ENCODE measurements at places on chromosomes 3 and 15.

- DNase-seq = no peak
Measured at GRCh38 chr15:58773024-58773423, 1.9 kb downstream of the MINDY2 start.

- DNase-seq = no peak
Measured at GRCh38 chr15:66138892-66139590, 114.5 kb downstream of the MEGF11 start.

GRCh38 chr3:57093971-57094535, 33.6 kb downstream of the SPATA12 start:
- DNase-seq = no peak

DNA sequence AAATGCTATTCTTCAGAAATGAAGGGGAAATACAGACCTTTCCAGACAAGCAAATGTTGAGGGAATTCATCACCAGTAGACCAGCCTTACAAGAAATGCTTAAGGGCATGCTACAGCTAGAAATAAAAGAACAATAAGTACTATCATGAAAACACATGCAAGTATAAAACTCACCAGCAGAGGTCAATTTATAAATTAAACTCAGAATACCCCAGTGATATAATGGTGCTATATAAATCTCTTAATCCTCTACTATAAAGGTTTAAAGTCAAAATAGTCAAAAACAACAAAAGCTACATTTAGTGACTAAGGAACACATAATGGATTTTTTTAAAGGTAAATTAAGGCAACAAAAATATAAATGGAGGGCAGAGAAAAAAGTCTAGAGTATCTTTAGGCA, 142.5 kb downstream of the CPNE4 start:
- no peak for DNase-seq

GRCh38 chr3:196966526-196967401, 1.9 kb downstream of the PIGZ start:
- DNase-seq = no peak

DNA sequence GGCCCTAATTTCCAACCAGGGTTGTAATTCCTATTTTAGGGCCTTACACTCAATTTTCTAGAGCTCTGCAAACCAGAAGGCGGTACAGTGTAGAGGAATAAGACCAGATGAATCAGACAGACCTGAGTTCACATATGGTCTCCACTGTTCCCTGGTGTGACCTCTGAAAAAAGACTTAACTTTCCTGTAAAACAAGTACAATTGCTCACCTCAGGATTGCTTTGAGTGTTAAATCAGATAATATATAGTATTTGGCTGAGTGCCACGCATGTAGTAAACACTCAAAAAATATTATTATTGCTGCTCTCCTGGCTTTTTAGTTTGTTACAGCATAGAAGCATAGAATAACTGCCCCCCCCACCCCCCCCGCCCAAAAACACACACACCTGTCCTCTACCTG, 51.0 kb upstream of the STT3B start:
- no peak for DNase-seq

- DNase-seq = no peak
Measured at GRCh38 chr3:66496746-66497145, 4.1 kb downstream of the LRIG1 start.

GRCh38 chr3:44510000-44510368, 32.5 kb upstream of the ZNF445 start:
- peak; percentile 3 for DNase-seq

DNA sequence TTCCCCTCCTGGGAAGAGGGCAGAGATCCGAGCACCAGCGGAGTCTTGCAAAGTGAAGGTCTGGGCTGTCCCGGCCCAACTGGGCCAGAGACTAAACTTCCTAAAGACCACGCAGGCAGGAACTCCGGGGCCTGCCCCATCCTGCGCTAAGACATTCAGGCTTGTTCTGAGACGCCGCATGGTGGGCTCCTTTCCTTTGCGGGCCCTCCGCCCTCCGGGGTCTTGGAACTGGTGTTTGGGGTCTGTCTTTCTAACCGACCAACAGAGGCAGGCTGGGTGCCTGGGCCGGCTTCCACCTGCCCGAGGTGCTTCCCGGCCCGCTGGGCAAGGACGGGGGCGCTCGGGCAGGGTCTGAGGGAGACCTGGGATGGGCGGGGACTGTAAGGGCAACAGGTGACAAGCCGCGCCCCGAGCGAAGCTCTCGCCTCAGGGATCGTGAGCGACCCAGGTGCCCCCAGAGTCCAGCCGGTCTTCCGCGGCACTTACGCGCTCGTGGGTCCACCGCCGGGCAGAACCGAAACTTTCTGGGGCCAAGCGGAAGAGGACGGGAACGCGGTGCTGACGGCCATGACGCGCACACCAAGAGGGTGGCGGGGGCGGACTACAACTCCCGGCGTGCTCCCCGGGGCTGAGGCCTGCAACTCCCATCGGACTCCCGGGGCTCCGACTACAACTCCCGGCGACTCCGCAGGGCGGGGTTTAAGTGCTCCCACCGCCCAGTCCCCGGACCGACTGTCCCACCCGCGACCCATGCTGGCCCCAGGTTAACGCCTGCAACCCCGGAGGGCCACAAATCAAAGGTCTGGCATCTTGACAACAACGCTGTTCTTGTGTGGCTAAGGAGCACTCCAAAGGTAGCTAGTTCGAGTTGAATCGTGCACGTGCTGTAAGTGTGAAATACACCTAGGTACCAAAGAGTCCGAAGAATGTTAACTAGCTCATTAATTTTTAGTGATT, at the start of gene FYCO1:
TSS of gene FYCO1 (minus strand) at position 589 of the 957 bp plus-strand sequence. CDS start 10,914 bp downstream, outside the sequence.
- peak; percentile 88 for DNase-seq

GRCh38 chr15:36896949-36897348, 203.4 kb downstream of the MEIS2 start:
- no peak for DNase-seq

DNA sequence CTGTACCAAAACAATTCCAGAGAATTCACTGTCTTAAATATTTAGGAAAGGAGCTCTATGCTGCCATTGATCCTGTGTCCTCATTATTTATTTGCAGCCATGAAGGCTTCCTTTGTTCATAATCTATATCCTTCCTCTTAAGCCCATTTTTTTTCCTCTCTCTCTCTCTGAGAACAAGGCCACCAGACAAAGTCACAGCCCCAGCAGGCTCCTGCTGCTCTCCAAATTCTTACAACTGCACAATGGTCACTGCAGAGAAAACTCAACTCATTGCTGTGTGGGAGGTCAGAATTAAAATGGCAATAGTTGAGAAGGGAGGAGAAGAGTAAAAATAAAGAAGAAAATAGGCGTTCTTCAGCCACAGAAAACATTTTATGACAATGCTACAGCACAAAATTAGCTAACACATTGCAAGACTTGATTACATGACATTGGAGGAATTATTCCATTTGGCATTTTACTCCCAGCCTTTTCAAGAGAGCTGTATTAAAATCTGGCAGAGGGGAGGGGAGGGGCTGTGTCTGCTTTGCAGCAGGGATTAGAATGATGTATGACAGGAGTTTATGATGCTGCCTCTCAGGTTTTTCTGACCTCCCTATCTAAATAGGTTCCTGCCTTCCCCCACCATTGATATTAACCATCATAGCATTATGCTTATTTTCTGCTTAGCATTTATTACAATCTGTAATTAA, 399.7 kb upstream of the THBS1 start:
- no peak for DNase-seq

GRCh38 chr15:68643216-68643830, 64.5 kb downstream of the CORO2B start:
- DNase-seq = no peak

GRCh38 chr15:32029862-32030781, at the start of gene CHRNA7:
Gene CHRNA7 (plus strand): TSS chr15:32030515. CDS start chr15:32030595, 80 bp downstream.
- DNase-seq = no peak

DNA sequence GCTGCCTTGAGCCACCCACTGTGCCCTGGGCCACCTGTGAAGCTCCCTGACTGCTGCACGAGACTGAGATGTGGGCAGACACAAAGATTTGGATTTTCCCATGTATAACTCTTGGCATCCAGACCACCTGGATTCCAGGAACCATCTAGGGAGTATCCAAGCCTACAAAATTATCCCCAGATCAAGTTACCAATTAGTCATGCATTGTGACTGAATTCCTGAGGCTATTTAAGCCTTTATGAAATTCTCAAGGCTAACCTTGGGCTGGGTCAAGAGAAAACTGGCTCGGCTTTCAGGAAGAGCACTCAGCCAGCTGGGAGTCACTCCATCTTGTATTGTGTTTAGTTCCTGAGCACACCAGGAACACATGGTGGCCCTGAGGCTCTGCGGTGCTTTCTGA, 13.3 kb upstream of the ATP13A5 start:
- no peak for DNase-seq

- DNase-seq = no peak
Measured at GRCh38 chr3:184741798-184742675, 30.2 kb upstream of the MAGEF1 start.

DNA sequence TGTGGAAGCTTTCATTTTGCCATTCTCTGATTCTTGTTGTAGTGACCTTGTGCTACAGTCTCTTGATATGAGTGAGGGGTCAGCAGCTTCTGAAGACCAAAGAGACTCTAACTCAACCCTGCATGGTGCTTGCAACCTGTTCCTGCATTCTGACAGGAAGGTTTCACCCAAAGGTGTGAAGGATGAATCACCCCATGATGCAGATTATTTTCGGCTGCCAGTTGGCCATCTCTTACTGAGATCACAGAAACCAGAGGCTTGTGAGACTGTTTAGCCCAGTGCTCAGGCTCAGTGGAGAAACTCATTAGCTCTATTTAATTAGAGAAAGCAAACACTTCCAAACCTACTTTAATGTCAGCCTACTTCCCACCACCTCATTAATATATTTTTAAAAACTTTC, 29.2 kb upstream of the TPRG1 start:
- DNase-seq = peak; percentile 69

- DNase-seq = no peak
Measured at GRCh38 chr3:31918179-31919150, 62.6 kb downstream of the OSBPL10 start.

GRCh38 chr3:126108676-126109050, 24.7 kb upstream of the SLC41A3 start:
- DNase-seq = no peak

GRCh38 chr3:130850843-130851242, 43.0 kb upstream of the ATP2C1 start:
- no peak for DNase-seq

- DNase-seq = no peak
Measured at GRCh38 chr15:49063402-49064280, 17.4 kb upstream of the SECISBP2L start.

GRCh38 chr3:133746712-133747066, 496 bp downstream of the TF start:
- DNase-seq = no peak

DNA sequence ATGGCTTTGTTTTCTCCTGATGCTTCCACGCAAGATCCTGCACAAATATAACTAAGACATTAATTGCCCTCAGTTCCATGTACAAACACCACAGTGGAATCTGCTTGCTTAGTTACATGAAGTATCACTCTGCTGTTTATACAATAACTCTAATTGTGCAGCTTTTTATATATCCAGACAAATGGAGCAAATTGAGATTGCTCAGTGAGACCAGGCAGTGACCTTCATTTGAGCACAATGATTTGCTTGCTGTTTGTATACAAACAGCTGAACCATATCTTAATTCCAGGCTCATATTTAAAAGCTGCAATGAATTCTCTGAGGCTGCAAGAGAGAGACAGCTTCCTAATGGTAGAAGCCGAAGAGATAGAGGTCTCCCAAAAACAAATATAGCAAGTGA, 243.7 kb downstream of the CADPS start:
- DNase-seq = no peak

- no peak for DNase-seq
Measured at GRCh38 chr3:194223951-194224350, 88.0 kb downstream of the HES1 start.

DNA sequence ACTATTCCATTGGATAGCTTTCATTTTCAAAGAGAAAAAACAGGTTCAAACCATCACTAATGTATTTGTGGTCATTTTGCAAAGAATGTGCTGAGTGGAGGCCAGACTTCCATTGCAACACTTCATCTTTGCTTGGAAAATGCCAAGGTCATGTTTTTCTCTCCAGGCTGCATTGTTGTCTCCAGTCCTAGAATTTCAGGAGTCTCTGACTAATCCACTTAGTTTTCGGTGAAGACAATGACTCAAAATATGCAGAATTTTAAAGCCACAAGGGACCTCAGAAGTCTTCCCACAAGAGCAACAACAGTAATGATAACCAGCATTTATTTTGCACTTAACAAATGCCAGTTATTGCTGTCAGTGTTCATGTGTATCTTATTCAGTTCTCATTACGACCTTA, 277.0 kb downstream of the RYR3 start:
- DNase-seq = no peak

DNA sequence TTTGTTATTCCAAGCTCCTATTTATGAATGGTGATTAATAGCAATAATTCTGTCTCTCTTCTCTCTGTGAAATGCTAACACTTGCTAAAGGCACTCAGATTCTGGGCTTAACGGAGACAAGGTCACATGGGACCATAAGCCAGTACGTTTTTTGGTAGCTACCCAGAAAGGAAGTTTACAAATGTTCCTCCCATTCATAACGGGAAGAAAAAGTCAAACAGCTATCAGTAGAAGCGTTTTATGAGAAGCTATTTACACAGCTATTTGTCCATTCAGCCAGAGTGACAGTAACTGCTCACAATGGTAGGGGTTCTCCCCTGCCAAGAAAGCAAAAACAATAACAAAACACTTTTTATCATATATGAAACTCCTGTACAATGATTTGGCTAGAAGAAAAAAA, 51.5 kb downstream of the ZMAT3 start:
- DNase-seq = no peak

DNA sequence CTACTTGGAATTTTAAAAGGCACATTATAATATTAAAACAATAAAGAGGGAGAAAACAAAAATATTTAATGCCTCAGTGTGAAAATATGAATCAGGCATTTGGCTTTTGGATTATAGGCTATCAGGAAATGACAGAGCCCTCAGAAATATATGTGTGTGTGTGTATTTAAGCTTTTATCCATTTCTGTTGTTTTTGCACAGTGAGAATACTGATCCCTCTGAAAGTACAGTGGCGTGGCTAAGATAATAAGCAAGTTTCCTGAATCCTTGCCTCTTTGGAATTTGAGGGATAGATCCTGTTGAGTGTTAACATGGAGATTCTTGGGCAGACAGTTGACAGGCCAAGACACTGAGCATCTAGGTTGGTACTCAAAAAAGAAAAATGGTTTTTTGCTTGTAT, 234.8 kb upstream of the ZBTB20 start:
- no peak for DNase-seq

DNA sequence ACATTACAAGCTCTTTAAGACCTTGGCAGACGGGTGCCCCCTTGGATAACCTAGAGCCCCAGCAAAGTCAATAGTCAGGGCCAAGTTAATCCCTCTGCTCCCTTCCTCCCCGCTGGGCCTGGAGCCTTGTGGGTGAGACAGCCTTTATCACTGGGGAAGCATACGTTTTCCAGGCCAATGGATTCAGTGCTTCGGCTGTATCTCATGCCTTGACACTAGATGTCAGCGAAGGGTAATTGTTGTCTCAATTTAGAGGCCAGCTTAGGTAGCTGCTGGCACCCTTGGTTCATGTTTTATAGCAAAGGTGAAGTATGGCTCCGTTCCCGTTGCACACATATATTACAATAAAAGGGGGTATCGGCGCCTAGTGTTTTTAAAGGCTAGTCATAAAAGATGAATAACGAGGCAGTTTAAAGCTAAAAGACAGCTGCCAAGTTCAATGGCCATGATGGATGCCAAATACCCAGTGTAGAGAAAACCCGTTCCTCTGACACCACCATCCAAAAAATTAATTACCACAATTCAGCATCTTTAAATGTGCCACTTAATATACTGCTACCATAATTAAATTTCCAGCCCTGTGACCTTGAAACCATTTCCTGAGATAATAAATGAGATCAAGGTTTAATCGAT, 52.3 kb upstream of the BNIP2 start:
- DNase-seq = no peak

Measured in CD4-positive, alpha-beta T cell treated with Interleukin-6 at 100 ng/mL for 8 hours (primary cell).